ENCODE measurements at places on chromosomes 7 and 10.
A peak's percentile ranks its signal among the peaks of the same experiment; 100 is the strongest.

GRCh38 chr7:15174485-15174884 is 271.9 kb upstream of the DGKB start:
- no peak for DNase-seq

GRCh38 chr7:31646942-31647341 is 40.1 kb upstream of the PPP1R17 start:
- no peak for DNase-seq

- no peak for DNase-seq
These were observed 74.6 kb downstream of the WDFY4 start for GRCh38 chr10:48759113-48759901.

DNA sequence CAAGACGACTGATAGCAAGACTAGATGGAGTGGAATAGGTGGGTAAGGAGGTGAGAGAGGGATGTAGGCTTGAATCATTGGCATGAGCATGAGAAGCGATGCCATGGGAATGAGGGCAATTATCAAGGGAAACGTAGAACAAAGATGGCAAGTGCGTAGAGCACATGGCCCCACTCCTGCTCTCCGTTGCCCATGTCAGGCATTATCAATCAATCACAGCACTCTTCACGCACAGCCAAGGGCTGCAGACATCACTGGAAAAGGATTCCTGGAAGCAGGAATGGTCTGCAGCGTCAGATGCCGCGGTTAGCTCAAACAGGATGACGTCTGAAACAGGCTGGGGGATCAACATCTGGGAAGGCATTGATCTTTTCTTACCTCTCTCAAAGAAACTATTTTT is 25.6 kb upstream of the GALNTL5 start:
- no peak for DNase-seq

GRCh38 chr7:131436384-131436783 is 108.7 kb downstream of the MKLN1 start:
- DNase-seq: no peak

DNA sequence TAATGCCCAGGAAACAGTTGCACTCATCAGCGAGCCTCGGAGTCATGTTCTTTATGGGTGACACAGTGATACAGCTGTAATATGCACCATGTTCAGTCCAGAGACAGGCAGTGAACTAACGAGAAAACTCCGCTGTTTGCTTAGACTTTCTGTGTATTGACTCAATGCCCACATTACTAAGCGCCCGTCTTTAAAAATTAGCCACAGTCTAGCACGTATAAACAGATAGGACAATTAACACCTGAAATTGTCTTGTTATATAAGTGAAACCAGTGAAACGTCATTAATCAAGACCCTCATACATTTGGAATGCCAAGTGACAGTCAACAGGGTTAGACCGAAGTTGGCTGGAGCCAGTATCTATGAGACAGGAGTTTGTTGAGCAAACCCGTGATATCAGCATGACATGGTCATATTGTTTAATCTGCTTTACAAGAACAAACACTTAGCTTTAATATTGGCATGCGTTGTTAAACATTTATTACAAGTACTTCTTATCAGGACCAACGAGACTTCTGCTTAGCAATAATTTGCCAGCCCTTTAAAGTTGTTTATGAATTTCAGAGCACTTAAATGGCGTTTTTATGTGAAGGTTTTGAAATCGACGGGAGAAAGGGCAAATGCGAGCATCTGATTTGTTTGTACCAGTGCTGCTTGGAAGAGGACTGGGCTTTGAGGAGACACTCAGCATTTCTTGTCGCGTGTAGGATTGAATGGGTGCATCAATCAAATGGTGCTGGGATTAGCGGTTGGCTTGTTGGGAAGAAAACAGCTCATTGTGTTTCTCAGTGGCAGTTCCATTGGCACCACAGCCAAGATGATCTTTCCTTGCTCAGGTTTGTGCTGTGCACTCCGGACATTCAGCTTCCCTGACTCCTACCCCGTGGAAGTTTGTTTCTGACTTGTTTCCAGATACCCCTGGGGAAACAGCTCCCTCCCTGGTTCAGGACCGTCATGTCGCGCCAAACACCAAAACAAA is 56.3 kb downstream of the CAMK1D start:
- DNase-seq: peak; percentile 11

GRCh38 chr10:18303851-18304801 is 163.9 kb downstream of the CACNB2 start:
- DNase-seq: no peak

DNA sequence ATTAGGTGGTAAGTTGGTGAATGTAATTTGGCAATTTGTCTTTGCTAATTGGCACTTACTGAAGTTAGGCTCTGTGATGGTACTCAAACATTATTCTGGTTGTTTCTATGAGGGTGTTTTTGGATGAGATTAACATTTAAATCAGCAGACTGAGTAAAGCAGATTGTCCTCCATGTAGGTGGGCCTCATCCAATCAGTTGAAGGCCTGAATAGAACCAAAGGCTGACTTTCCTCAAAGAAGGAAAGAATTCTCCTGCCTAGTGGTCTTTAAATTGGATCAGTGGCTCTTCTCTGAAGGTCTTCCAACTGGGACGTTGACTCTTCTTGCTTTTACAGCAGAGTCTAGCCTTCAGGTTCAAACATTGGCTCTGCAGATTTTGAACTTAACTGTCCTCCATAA is 278.3 kb downstream of the KIF20B start:
- no peak for DNase-seq

- DNase-seq: no peak
These were observed 1.9 kb downstream of the WIPF3 start for GRCh38 chr7:29808075-29808801.

- DNase-seq: no peak
These were observed 21.0 kb upstream of the TSPAN33 start for GRCh38 chr7:129123510-129123857.

GRCh38 chr7:91526404-91526803 is 262.2 kb downstream of the FZD1 start:
- DNase-seq: no peak

GRCh38 chr10:72276421-72277339 is 3.0 kb downstream of the DDIT4 start:
- DNase-seq: no peak

DNA sequence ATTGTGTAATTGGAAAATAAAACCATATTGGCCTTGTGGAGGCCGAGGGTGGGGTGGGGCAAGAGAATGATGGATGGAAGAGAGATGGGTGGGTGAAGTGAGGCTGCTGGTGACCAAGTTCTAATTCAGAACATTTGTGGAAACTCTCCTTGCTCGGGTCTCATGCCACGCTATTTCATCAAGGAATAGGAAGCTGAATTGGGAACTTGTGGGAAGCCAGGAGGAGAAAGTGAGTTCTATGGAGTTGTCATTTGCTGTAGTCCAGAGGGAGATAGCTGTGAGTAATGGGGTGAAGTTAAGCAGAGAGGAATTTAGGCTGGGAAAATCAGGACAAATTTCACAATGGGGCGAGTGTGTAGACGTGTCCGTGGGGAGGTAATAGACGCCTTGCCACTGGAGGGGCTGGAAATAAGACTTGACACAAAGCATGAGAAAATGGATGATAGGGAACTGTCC is 339.2 kb downstream of the LRMDA start:
- no peak for DNase-seq

GRCh38 chr10:30432622-30433305 is 1.2 kb upstream of the MAP3K8 start:
- DNase-seq: no peak

DNA sequence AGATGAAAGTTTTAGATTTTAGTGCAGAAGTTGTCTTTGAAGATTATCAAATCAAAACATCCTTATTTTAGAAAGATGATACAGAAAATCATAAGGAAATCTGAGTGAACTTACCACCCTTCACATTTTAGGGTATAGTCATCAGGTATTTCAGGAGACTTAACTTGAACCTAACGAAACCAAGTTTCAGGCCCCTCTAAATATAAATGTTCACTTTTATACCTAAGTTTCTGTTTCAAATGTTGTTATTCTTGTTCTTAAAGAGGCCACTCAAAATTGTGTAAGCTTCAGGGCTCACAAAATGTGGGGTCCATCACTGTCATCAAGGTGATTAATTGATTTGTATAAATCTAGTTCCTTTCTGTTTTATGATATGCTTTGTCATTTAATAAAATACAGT is 216.2 kb downstream of the KIAA1217 start:
- DNase-seq: no peak

DNA sequence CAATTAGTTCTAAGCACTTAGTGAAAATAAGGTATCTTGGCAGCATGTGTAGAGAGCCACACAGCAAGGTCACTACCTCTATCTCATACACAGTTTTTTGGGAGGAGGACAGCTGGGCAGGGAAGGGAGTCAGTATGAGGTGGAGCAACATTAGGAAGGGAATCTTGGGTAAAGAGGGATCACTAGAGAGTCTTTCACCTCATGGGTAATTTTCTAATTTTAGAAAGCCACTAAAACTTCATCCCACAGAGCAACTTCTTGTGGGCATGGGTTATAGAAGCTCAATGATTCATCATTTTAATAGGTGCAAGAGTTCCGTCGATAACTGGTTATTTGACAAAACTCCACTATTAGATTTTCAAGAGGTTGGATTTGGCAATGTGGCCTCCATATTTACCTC is 2.5 kb downstream of the NRAP start:
- no peak for DNase-seq

GRCh38 chr10:92640107-92640506 is 47.2 kb downstream of the KIF11 start:
- no peak for DNase-seq

- no peak for DNase-seq
These were observed 701.5 kb downstream of the KCNMA1 start for GRCh38 chr10:76935941-76936613.
